HFFc6 (cell line): ENCODE measurements at places on chromosomes 2 and 18.

GRCh38 chr2:25920786-25921415 is 42.6 kb upstream of the ASXL2 start:
- no peak for DNase-seq
- no peak overlapping the region for H3K4me3 ChIP-seq
- no peaks in the 10 kb centered on the region for H3K36me3 ChIP-seq
- no peak overlapping the region for H3K27ac ChIP-seq
- H3K27me3 ChIP-seq, result peaks cover 7% of the 10 kb centered on the region
- H3K4me1 ChIP-seq, result peaks cover 5% of the 10 kb centered on the region; the same call in 1 of the 2 replicates

DNA sequence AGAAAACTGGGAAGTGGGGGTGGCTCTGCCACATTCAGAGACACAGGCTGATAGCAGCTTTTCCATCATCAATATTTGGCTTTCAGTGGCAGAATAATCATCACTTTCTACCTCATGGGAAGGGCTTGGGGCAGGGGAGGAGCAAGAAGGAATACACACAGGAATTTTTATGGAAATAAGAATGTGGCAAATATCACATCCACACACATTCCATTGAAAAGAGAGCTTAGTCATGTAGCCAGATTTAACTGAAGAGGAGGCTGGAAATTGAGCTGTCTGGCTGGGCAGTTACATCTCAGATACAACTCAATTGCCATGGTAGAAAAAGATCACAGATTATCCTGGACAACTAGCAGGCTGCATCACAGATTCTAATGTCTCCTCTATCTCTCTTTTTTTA is 1474.0 kb upstream of the ACVR2A start:
- H3K36me3 ChIP-seq, result no peaks in the 10 kb centered on the region
- H3K27me3 ChIP-seq, result no peaks in the 10 kb centered on the region
- no peak overlapping the region for H3K4me3 ChIP-seq
- H3K27ac ChIP-seq, result no peak overlapping the region

DNA sequence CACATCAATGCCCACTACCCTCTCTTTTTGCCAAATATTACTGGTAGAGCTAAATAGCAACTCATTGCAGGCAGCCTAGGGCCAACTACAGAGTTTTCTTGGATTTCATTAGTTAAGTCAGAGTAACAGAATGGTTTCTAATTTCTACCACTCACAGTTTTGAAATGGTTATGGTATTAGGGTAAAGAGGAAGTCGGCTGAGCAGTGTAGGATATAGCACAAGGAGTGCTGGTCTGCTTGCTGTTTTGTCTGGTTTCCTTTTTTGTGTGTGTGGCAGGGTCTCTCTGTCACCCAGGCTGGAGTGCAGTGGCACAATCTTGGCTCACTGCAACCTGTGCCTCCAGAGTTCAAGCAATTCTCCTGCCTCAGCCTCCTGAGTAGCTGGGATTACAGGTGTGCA is 289.2 kb upstream of the CCDC68 start:
- no peak overlapping the region for H3K27ac ChIP-seq
- no peak for DNase-seq
- no peak overlapping the region for H3K4me3 ChIP-seq
- peaks cover 13% of the 10 kb centered on the region for H3K36me3 ChIP-seq

DNA sequence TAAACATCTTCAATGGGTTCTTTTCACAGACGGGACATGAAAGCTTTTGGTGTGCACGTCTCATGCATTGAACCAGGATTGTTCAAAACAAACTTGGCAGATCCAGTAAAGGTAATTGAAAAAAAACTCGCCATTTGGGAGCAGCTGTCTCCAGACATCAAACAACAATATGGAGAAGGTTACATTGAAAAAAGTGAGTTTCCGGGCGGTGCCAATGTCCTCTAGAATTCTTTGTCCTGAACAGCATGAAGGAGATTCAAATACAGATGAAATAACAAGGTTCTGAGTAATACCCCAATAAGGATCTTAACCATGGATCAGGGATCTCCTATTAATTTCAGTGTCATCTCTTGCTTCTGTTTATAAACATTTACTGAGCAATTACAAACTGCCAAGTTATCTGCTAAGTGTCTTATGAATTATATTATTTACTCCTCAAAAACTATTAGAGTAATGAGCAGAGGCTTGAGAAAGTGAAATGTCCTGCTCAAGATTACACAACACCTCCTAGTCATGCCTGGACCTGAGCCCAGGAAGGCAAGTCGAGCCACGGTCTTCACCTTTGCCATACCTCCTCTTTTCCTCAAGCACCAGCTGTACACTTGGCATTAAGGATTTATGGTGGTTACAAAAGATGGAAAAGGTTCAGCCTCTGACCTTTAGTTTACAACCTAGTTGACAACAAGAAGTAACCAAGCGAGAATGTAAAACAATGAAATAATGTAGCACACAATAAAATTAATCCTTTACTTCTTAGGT is 22.6 kb downstream of the DHRS9 start:
- no peak overlapping the region for H3K27ac ChIP-seq
- peak; percentile 3 for DNase-seq
- H3K36me3 ChIP-seq, result no peaks in the 10 kb centered on the region
- no peak overlapping the region for H3K4me3 ChIP-seq
- no peaks in the 10 kb centered on the region; the same call in 1 of the 2 replicates for H3K27me3 ChIP-seq

DNA sequence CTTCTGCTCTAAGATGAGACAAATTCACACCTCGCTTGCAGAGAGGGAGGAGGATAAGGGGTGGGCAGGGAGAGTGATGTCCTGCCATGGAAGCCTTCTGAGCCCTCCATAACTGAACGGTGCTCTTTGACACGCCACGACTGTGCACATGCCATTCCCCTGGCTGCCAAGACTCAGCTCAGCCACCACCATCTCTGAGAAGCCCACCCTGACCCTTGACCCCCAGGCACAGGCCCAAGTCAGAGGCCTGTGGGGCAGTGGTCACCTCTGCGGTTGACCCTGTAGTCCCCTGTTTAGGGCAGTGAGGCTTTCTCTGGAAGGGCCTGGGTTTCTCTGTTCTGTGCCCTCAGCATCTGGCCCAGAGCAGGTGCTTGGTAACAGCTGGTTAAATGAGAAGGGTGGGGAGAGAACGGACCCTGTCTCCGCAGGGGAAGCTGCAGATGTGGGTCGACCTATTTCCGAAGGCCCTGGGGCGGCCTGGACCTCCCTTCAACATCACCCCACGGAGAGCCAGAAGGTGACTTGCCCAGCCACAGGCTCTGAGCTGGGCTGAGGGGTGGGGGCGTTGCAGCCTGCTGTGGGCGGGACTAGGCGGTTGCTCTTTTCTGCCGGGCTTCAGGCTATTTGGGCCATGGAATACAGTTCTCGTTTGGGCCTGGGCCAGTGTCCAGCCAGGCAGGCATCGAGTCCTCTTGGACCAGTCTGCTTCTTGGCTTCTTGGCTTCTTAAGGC is 215.1 kb downstream of the DYSF start:
- no peaks in the 10 kb centered on the region for H3K36me3 ChIP-seq
- H3K4me3 ChIP-seq, result no peak overlapping the region
- peaks cover 36% of the 10 kb centered on the region for H3K27me3 ChIP-seq
- H3K27ac ChIP-seq, result no peak overlapping the region
- peaks cover 7% of the 10 kb centered on the region; the same call in 1 of the 2 replicates for H3K4me1 ChIP-seq
- DNase-seq, result no peak

DNA sequence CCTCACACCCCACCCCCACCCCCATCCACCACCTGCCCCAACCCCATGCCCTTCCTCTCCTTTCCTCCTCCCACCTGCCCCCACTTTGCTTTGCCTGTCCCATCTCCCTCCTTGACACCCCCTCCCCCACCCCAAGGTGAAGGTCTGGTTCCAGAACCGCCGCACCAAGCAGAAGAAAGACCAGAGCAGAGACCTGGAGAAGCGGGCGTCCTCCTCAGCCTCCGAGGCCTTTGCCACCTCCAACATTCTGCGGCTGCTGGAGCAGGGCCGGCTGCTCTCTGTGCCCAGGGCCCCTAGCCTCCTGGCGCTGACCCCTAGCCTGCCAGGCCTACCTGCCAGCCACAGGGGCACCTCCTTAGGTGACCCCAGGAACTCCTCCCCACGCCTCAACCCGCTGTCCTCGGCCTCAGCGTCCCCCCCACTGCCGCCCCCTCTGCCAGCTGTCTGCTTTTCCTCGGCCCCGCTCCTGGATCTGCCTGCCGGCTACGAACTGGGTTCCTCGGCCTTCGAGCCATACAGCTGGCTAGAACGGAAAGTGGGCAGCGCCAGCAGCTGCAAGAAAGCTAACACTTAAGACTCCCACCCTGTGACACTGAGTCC is 3.0 kb upstream of the ATP6V1B1 start:
- H3K27me3 ChIP-seq, result peaks cover 15% of the 10 kb centered on the region
- H3K4me3 ChIP-seq, result no peak overlapping the region
- no peaks in the 10 kb centered on the region for H3K36me3 ChIP-seq
- H3K4me1 ChIP-seq, result no peaks in the 10 kb centered on the region
- no peak overlapping the region for H3K27ac ChIP-seq

- no peaks in the 10 kb centered on the region for H3K36me3 ChIP-seq
- no peak overlapping the region for H3K4me3 ChIP-seq
- DNase-seq, result no peak
- H3K4me1 ChIP-seq, result peaks cover 6% of the 10 kb centered on the region
- H3K27me3 ChIP-seq, result peaks cover 15% of the 10 kb centered on the region
- H3K27ac ChIP-seq, result no peak overlapping the region
Measured at GRCh38 chr2:25692737-25693445, 19.5 kb upstream of the DTNB start.

- H3K4me3 ChIP-seq, result peak overlapping the region; percentile 75
- H3K27me3 ChIP-seq, result peaks cover 11% of the 10 kb centered on the region
- peak; percentile 84 for DNase-seq
- H3K36me3 ChIP-seq, result peaks cover 68% of the 10 kb centered on the region
Measured at GRCh38 chr2:36371928-36372391, 16.4 kb downstream of the CRIM1 start.

DNA sequence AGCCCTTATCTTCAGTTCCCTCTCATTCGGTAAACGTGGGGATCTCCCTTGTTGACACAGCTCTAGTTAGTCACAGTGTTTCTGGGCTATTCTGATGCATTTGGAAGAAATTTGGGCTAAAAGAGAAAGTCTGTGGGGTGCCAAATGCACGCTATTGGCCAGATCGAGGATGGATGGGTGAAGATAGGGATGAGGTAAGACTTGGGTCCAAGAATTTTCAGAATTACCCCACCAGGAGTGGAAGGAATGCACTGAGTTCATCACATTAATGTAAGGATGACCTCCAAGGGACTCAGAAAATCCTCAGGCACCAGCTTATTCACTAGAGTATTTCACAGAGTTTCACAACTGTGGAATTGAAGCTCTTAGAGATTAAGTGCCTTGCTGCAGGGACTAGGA is 49.3 kb downstream of the NRP2 start:
- H3K27me3 ChIP-seq, result peaks cover 2% of the 10 kb centered on the region
- H3K4me3 ChIP-seq, result peak overlapping the region; percentile 18; the same call in 1 of the 2 replicates
- peak overlapping the region; percentile 82 for H3K27ac ChIP-seq
- peaks cover 44% of the 10 kb centered on the region for H3K4me1 ChIP-seq
- H3K36me3 ChIP-seq, result peaks cover 9% of the 10 kb centered on the region; the same call in 1 of the 2 replicates

DNA sequence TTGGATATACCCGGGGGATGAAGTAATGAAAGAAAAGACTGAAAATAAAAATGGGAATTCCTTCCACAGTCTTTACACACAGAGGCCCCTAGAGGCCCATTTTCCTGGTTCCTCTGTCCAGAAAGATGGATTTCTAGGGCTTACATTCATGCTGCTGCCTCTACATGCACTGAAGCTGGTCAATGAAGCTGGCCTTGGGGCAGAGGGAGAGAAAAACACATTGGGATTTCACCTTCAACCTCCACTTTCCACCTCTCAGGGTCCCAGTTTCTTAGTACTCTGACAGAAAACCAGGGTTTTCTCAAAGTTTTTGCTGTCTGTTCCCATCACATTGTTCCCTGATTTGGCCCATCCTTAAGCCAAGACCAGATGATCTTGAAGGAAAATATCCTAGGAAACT is 154.6 kb upstream of the ZSWIM2 start:
- H3K4me1 ChIP-seq, result no peaks in the 10 kb centered on the region
- no peak overlapping the region for H3K27ac ChIP-seq
- no peak for DNase-seq
- H3K4me3 ChIP-seq, result no peak overlapping the region
- no peaks in the 10 kb centered on the region for H3K27me3 ChIP-seq

DNA sequence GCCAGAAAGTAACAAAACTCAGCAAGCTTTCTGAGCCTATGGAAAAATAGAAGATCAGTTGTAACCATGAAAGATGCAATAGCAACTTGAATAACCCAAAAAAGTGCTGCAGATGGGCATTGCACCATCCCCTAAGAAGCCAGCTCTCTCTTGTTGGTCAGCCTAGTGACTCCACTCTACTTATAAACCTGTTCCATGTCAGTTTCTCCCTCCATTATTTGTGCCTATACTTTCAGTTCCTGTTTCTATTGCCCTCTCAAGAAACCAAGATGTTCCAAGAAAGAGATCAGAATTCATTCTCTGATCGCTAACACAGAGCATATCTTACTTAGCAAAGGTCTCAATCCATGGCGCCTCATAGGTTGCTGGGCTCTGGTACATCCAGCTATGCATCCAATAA is 170.3 kb upstream of the MAP2 start:
- no peak for DNase-seq
- H3K27ac ChIP-seq, result no peak overlapping the region
- H3K27me3 ChIP-seq, result no peaks in the 10 kb centered on the region

GRCh38 chr2:126100962-126101361 is 555.0 kb upstream of the GYPC start:
- no peaks in the 10 kb centered on the region for H3K36me3 ChIP-seq
- no peak overlapping the region for H3K4me3 ChIP-seq
- H3K27ac ChIP-seq, result no peak overlapping the region
- no peaks in the 10 kb centered on the region; the same call in 1 of the 2 replicates for H3K27me3 ChIP-seq
- H3K4me1 ChIP-seq, result no peaks in the 10 kb centered on the region

GRCh38 chr2:226327830-226328229 is 471.8 kb downstream of the IRS1 start:
- no peak for DNase-seq
- no peak overlapping the region for H3K27ac ChIP-seq
- no peaks in the 10 kb centered on the region for H3K4me1 ChIP-seq
- H3K27me3 ChIP-seq, result no peaks in the 10 kb centered on the region
- H3K36me3 ChIP-seq, result no peaks in the 10 kb centered on the region
- no peak overlapping the region for H3K4me3 ChIP-seq

DNA sequence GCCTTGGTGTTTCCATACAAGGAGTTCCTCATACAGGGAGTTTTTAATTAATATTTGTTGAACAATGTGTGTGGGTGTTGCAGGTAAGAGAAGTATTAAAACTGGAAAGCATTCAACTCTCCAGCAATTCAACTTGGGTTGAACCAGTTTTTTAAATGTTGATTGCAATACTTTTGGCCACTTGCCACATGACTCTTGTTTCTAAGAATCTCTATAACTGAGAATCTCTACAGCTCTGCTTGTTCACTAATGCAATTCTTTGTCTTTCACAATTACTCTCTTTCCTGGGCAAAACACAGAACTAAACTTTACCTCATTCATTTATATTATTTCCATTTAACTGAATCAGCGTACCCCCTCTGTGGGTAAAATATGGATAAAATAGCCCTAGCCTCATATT is 429.4 kb downstream of the ARHGAP15 start:
- no peaks in the 10 kb centered on the region for H3K27me3 ChIP-seq
- no peaks in the 10 kb centered on the region for H3K36me3 ChIP-seq

DNA sequence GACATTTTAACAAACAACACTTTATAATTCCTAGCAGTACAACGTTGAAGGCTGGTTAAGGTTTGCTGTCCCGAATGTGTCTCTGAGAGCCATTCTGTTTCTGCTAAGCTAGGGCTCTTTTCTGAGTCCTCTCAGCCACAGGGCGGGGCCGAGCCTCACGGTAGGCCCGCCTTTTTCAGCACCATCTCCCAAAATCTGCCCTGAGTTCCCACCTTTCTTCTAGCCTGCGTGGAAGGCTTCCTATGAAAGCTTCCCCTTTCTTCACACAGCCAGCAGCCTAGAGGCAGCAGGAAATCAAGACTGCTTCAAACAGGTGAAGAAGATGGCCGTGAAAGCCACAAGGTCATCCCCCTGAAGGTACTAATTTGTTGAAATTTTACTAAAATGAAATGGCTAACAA is 255.5 kb downstream of the CDH2 start:
- H3K27me3 ChIP-seq, result no peaks in the 10 kb centered on the region
- peak overlapping the region; percentile 82 for H3K4me3 ChIP-seq
- H3K36me3 ChIP-seq, result no peaks in the 10 kb centered on the region
- H3K27ac ChIP-seq, result peak overlapping the region; percentile 94
